ENCODE measurements at places on chromosomes 2 and 18.
A peak's percentile ranks its signal among the peaks of the same experiment; 100 is the strongest.

GRCh38 chr2:211494536-211494935 lies 938.1 kb downstream of the CPS1 start:
- no peak for DNase-seq

GRCh38 chr2:239106314-239106908 lies 258.5 kb downstream of the TWIST2 start:
- no peak for DNase-seq

DNA sequence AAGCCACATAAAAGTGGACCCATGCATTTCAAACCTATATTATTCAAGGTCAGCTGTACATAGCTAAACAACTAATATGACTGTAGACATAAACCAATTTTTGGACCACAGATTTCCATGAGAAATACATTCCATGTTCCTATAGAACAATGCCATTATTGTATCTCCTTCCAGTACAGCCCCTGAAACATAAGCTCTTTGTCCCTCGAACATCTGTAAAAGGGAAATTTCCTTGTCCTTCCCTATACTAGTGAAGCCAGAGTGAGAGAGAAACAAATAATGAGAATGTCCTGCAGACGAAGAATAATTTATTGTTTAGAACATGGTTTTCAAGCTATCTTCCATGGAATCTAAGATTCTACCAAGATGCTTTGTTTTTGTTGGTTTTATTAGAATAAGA lies 75.3 kb downstream of the GORASP2 start:
- no peak for DNase-seq

DNA sequence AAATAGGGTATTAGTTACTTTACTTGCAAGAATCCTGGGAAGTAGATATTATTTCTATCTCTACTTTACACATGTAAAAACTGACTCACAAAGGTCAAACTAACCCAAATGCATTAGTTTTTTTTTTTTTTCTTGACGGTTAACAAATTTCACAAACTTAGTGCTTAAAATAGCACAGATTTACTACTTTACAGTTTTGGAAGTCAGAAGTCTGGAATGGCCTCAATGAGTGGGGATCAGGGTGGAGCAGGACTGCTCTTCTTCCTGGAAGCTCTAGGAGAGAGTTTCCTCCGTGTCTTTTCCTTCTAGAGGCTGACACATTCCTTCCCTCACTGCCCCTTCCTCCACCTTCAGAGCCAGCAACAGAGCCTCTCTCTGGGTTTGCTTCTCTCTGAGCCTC lies 117.2 kb downstream of the COL6A3 start:
- DNase-seq, result no peak

DNA sequence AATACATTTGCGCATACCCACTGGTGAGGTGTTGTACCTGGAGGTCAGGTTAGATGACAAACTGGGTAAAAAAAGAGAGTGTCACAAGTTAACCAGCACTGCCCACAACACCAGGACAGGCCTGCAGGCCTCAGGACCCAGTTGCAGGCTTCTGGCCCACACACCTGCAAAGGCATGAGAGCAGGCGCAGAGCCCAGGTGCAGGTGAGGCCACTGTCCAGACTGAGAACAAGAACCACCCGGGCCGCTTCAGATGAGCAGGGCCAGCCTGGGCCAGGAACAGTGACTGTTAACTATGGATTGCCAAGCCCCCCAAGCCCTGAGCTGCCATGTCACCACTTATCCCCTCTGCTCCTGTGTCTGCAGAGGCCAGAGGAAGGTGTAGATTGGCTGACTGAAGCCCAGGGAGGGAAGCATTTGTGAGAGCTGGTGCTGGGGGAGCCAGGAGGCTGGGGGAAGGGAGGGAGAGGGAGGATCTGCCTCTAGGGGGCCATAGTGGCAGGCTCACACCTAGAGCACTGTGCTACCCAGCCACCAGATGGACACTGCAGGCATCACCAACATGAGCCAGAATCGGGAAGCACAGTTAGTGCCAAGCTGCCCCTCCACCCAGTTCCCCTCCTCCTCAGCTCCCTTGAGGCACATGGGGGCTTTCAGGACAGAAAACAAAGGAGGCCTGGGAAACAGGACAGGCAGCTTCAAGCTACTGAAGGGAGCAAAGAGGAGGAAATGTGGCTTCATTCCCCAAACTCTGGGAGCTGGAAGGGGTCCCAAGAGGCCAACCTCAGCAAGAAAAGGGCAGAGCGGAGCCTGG lies 35.4 kb downstream of the SFXN5 start:
- no peak for DNase-seq

GRCh38 chr2:74703373-74703772 lies 49.3 kb downstream of the SEMA4F start:
- no peak for DNase-seq

DNA sequence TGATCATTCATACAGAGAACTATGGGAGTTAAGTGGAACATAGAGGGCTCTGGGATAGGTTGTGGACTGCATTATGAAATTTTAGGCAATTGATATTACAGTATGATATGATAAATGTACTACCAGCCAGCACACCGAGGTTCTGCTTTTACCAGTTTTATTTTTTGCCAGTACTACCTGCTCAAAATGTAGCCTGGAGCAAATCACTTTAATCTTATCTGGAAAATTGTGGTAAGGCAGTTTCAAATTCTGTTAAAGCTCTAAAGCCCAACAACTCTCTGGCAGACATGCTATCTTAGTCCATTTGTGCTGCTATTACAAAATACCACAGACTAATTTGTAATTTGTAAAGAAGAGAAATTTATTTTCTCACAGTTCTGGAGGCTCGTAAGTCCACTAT lies 474.9 kb upstream of the CWC22 start:
- DNase-seq, result no peak

DNA sequence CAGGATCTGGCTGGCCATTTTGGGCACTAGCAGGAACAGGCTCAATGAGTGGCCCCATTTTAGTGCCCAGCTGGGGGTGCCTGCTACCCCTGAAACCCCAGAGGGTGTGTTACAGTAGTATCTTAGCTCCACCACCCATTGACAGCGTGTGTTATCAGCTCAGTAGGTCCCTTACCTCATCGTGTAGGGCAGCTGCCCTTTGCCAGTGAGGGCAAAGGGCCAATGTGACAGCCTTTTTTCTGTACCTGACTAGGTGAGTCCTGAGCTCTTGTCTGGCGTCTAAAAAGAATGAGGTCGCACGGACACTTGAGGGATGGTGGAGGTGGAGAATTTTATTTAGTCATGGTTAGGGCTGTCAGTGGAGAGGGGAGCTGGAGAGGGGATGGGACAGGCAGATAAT lies 462.2 kb downstream of the PIK3C3 start:
- no peak for DNase-seq

DNA sequence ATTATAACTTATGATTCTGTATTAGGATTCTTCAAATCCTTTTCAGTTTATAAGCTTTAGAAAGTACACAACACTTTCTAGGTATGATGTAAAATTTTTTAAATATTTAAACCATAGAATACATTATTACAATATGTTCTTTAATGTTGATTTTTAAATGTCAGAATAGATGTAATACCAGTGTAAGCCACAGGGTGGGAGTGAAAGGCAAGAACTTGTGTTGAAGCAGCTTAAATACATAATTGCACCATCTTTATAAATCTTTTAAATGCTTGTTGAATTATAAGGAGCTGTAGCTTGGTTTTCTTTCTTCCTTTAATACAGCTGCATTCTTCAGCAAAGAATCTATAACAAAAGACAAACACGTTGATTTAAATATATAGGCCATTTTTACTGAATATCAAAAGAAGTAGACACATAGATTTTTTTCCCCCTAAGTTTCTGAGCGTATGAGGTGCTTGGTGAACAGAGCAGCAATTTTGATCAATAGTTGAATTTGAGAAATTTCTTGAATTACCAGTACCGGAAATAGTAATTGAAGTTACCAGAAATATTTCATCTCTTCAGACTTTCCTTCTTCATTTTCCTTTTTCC lies 63.0 kb downstream of the TANK start:
- DNase-seq, result no peak

DNA sequence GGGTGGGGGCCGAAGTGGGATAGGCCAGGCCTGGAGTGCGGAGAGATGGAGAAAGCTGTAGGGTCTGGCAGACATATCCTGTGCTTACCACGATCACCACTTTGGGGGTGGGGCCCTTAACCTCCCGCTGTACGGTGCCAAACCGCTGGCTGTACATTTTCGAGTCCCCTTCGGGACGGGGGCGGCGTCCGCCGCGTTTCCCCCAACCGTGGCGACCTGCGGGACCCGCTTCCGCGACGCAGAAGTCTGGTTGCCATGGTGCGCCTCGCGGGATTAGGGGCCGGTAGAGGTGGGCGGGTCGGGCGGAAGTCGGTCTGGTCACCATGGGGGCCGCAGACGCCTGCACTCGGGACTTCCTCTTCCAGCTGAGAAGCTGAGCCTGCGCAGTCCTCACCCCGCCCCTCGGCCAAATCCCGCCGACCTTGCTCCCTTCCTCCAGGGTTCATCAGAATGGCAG lies at the start of gene CFAP53:
TSS of gene CFAP53 (minus strand) at position 248 of the 457 bp plus-strand sequence. CDS start at position 157, 91 bp downstream.
- DNase-seq, result peak; percentile 75

DNA sequence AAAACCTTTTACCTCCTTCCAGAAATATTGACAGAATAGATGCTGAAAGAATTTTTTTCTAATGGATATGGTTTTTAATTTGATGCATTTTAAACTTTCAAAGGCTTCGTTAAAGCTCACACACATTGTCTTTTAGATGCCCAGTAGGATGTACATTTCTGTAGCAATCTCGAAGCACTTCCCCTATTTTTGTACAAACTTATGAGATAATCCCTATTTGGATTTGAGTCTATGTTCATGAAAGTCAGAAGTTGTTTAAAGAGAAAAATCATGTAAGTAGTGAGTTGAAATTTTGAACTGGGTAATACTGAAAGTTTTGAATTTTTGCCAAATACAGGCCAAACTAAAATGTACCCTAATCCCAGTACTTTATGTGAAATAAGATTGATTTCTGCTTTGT lies 38.1 kb upstream of the MMADHC start:
- DNase-seq, result no peak

GRCh38 chr2:54945391-54946219 lies 104.6 kb downstream of the RTN4 start:
- DNase-seq, result no peak

DNA sequence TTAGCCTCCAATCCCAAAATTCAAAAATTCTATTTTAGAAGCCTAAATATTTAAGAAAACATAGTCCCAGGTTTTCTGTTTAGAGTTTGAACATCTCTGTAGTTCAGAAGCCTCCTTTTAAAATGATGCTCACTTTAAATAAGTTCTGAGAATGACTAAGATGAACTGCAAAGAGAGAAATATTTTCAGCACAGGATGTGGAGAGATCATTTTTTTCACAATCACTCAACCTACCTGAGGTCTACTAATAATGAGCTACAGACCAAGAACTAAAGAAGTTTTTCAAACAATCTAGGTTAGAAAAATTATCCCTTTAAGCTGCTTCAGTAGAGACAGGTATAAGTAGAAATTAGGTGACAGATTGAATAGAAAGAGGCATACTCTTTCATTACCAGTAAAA lies 185.1 kb upstream of the CYP26B1 start:
- no peak for DNase-seq

GRCh38 chr18:40708726-40709125 lies 1246.3 kb upstream of the PIK3C3 start:
- DNase-seq, result no peak

Measured in stimulated activated CD8-positive, alpha-beta memory T cell treated with anti-CD3 and anti-CD28 coated beads, Interleukin-12 subunit alpha, Interleukin-12 subunit beta, amount 100 ng/mL, for 1 hour (primary cell).